ENCODE measurements at places on chromosomes 4 and X.

DNA sequence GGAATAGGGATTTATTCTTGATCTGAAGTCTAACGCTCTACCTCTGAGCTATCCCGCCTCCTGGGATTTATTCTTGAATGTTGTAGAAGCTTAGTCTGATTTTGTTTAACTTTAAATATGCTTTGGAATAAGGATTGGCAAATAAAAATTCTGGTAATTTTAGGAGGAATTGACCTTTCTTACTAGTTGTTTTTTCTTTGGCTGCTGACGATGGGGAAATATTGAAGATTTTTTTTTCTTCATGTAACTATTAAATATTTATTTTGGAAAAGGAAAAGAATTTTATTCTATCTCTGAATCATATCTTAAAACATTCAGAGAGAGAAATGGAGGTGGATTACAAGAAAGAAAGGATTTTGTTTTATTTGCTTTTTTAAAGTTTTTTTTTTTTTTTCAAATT is 122.9 kb downstream of the PDLIM5 start:
- DNase-seq, result no peak

DNA sequence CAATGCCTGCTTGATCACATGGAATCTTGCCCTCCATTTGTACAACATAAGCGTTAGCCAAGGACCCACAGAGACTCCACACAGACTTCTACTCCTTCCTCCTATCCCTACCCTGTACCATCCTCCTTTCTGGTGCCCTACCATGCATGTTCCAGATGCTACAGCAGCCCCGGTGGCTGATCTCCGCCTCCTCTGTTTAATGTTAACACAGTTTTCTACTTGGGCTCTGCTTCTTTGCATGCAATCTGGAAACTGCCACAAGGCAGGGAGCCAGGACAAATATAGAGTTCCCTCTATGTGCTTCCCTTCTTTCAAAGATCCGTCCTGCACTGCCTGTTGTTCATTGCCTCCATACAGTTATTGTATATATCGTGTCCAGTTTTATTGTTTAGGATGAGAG is 368.6 kb upstream of the TENM3 start:
- DNase-seq, result no peak

DNA sequence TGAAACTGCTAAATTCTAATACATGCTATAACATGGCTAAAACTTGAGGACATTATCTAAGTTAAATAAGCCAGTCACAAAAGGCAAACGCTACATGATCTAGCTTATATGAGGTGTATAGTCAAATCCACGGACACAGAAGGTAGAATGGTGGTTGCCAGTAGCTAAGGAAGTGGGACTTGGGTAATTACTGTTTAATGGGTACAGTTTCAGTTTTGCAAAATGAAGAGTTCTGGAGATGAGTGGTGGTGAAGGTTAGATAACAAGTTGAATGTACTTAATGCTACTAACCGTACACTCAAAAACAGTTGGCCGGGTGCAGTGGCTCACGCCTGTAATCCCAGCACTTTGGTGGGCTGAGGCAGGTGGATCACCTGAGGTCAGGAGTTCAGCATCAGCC is 644.5 kb upstream of the DIPK2B start:
- no peak for DNase-seq

DNA sequence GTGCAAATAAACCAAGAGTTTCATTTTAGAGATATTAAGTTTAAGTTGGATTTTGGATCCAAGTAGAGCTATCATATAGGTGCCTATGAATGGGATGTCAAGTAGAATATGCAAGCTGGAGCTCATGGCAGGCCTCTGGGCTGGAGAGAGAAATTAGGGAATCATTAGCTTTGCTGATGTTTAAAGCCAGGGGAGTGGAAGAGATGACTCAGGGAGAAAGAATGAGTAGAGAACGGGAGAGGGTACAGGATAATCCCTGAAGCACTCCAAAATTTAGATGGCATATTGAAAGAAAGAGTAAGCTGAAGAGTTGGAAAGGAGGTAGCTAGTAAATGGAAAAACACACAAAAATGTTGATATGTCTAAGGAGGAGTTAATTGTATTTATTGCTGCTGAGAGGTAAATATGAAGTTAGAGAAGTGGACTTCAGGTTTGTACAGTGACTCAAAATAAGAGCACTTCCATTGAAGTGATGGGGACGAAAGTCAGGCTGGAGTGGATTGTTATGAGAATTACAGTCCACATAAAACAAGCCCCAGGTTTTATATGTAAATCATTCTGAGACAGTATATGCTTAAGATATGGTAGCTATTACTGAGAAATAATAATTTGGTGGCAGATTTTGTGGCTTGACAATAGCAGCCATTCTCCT is 72.5 kb upstream of the GRXCR1 start:
- DNase-seq, result no peak

DNA sequence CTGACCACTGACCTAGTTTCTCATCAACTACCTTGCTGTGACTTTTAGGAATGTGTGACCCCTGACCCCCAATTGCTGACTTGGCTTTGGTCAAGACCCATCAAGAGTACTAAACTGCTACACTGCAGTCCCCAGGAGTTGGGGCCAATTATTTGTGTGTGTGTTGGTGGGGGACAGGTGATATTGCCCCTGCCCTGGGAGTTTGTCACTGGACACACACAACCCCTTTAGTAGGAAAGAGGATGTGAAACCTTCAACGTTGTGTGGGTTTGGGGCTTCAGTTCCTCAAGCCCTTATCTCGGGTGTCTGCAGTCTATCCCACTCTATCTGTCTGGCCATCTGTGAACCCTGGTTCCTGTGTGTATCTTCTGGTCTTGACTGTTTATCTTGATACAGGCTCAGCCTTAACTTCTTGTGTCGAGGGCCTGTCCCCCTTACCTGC is 6.5 kb downstream of the SASH3 start:
- DNase-seq, result no peak

DNA sequence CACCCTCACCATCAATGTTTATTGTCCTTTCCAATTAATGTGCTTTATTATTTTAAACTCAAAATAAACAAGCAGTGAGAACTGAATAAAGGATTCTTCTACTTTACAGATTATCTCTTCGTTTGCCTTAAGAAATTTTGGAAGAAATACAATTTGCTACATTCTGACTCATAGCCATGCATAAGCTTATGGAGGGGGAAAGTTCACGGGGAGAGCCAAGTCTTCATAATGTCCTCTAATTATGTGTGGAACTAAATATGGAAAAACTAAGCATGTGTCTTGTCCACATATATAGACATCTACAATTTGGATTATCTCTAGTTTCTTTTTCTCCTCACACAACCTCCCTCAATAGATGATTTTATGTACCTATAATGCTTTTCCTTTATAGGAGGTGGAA is 17.5 kb downstream of the CXCL13 start:
- no peak for DNase-seq

GRCh38 chr4:120017939-120018692 is 48.5 kb downstream of the MAD2L1 start:
- no peak for DNase-seq

- no peak for DNase-seq
These were observed 900 bp downstream of the CTAG2 start for GRCh38 chrX:154652311-154653047.

GRCh38 chrX:51336584-51336983 is 4.0 kb downstream of the NUDT10 start:
- no peak for DNase-seq

GRCh38 chr4:139786494-139787354 is 121.1 kb downstream of the MGST2 start:
- no peak for DNase-seq

GRCh38 chr4:3203971-3204431 is 45.0 kb upstream of the MSANTD1 start:
- no peak for DNase-seq

- DNase-seq, result no peak
These were observed 127.5 kb upstream of the OTUD4 start for GRCh38 chr4:145307763-145308430.

DNA sequence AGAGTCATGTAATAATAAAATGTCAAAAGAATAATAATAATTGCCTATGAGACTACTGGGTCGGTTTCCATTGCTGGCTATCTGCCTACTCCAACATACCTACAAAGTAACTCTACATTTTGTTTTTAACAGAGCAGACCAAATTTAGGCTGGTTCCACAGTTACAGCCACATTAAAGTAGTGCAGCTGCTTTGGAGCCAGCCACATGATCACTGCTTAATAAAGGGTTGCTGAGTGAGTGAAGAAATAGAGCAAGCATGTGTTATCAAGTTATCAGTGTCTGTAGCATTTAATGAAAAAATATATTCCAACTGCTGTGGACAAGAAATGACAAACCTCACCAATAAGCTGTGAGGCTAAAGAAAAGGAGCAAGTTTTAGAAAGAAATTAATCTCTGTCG is 782.3 kb downstream of the PCDH18 start:
- no peak for DNase-seq

DNA sequence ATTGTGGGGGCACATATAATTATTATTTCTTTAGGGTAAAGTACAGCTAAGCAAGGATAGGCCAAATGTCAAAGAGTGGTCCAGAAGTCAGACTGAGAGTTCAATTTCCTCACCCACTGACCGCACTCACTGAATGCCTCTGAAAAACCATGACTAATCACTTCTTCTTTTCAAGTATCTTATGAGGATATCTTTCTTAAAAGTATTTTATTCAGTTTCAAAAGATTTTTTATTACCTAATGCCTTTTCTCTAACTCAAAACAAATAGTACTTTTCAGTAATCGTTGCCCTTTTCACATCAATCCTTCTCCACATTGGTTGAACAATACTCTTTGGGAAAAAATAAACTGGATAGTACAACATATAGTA is 61.7 kb upstream of the CAMK2D start:
- DNase-seq, result no peak

DNA sequence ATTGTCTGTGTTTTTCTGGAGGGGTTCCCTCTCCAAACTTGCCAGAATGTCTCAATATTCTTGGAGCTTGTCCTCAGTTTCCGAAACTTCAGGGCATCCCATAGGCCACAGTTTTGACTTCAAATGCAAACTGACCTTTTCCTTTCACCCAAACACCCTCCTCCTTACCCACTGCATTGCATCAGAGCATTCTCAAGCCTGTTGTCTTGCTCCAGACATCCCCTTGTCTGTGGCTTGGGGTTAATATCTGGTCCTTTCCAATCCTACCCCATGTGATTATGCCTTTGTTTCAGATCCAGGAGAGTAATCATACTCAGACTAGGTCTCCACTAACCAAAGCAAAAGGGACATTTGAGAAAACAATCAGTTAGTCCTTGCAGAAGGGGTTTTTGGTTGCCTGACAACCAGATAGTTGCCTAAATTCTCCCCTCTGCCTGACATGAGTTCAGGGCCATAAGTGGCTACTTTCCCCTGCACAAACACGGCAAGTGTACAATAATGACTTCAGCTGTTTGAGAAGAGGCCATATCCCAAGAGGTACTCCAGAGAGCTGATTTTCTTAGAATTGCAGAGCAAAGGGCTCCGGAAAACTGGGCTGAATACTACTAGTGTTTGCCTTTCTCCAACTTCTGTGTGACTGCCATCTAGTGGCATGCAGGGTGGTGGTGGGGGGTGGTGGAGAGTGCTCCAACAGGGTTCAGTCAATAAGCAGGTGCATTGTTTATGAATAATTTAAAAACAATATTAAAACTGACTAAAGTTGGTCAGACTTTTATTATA is 130.2 kb downstream of the CHRDL1 start:
- no peak for DNase-seq

DNA sequence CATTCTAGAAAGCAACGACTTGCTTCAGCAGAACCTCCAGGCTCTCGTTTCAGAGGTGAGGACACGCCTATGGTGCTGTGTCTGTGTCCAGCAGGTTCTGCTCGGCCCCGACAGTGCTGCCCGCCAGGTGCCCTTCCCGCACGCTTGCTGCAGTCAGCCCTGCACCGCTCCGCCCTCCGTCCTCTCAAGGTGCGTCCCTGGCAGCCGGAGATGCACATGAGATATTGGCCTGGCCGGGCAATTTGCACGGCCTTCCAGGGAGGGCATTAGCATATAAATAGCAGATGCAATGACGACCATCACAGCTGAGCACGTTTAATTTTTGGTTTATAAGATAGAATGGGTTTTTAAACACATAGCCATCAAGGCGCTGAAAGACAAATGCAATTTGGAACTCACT is 14.4 kb downstream of the UVSSA start:
- DNase-seq, result no peak

DNA sequence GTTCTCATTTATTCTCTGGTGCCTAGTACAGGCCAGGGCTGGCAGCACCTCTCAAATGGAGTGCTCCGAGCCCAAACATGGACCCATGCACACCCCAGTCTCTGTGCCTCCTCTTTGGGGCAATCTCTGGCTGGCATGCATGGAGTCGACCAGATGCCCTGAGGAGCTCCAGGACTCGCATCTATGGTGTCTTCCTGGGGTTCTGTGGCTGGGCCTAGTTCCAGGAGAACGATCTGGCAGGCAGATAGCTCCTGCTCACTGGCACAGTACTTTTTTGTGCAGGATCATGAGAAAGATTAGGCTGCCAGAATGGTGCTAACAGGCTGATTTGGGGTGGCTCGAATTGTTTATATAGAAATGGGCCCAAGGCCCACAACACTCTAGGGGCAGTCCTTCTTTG is 72.0 kb upstream of the PJA1 start:
- DNase-seq, result no peak

DNA sequence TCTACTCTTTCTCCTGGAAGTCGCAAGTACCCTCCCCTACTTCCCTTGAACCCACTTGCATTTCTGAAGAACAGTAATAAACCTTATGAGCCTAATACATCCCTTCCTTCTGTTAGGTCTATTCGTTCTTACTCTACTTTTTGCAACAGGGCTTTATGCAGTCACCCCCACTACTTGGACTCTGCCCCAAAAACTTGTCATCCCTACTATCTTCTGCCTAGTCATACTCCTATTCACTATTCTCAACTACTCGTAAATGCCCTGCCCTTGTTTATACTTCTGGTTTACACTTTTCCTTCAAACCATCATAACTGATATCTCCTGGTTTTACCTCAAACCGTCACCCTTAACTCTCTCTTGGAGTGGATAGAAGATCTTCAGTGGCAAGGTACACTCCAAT is 55.2 kb upstream of the SLIT2 start:
- no peak for DNase-seq

DNA sequence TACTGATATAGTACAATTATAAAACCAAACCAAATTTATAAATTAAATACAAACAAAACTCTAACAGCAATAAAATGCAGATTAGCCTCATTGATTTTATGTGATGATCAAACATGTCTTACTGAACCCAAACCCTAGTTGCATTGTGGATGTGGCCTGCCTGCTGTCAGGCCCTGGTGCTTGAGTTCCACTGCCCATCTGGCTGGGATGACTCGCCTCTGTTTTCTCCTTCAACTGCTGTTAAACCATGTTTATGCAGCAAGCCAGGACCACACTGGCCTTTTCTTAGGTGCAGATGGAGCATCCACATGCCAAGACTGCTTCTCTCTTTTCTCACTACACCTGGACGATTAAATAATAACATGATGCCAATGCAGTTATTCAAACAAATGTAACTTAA is 22.6 kb downstream of the NAP1L5 start:
- no peak for DNase-seq

- no peak for DNase-seq
These were observed 107.9 kb upstream of the ELOVL6 start for GRCh38 chr4:110306303-110306702.

Measured in stimulated activated CD8-positive, alpha-beta memory T cell treated with anti-CD3 and anti-CD28 coated beads, Interleukin-4, amount 100 ng/mL, for 1 hour (primary cell).